ENCODE measurements at places on chromosomes 3 and 15.

DNA sequence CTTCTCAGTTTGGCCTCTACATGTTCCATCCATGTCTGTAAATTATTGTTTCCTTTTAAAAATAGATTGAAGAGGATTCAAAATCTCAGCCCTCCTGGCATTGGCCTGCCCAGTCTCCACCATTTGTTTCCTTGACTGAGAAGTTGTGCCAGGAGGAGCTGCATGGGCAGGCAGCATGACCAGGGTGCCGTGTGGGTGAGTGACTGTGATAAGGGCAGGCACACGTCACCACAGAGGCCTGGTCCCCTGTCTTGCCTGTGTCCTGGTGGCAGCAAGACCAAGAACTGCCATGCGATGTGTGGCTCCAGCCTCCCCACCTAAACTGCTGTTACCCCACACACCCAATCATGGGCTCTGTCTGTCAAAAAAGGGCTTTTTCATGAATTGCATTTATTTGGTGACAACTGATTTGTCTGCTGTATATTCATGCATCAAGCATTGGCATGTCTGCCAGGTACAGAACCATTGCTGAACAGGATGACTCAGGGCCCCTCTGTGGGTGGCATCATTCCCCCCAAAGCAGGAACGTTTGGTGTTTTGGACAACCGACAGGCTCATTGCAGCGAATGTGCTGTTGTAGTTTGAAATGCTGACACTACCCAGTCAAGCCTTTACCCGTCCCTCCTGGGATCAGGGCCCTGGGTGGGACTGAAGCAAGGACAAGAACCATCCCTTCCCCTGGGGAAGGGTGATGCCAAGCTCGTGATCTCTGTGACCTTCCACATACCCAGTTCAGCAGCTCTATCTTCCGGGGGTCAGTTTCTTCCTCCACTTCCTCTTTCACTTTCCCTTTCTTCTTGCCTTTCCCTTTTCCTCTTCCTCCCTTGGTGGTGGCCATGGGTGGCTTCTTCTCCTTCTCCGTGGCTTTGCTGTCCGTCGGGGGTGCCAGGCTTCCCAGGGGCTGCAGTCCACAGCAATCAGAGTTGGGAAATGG, 51.6 kb downstream of the TRPM1 start:
- no peaks in the 10 kb centered on the region for H3K36me3 ChIP-seq
- no peaks in the 10 kb centered on the region for H3K27me3 ChIP-seq
- DNase-seq: no peak
- peak overlapping the region; percentile 94 for H3K27ac ChIP-seq

DNA sequence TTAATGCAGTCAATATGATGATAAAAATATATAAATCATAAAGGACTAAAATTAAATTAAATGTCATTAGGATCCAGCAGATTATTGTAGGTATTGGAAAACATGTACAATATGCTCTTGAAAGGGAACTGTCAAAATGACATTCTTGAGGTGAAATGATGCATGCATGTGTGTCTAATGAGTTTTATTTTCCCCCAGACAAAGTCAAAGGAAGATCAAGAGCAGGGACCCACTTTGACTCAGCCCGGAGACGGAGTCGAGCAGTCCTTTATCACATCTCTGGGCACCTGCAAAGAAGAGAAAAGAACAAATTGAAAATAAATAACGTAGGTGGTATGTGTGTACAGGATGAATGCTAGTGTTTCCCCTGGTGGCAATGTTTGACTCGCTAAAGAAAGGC, 194.1 kb downstream of the KCNH8 start:
- peaks cover 4% of the 10 kb centered on the region for H3K36me3 ChIP-seq
- H3K27me3 ChIP-seq: no peaks in the 10 kb centered on the region
- H3K4me3 ChIP-seq: peak overlapping the region; percentile 38

DNA sequence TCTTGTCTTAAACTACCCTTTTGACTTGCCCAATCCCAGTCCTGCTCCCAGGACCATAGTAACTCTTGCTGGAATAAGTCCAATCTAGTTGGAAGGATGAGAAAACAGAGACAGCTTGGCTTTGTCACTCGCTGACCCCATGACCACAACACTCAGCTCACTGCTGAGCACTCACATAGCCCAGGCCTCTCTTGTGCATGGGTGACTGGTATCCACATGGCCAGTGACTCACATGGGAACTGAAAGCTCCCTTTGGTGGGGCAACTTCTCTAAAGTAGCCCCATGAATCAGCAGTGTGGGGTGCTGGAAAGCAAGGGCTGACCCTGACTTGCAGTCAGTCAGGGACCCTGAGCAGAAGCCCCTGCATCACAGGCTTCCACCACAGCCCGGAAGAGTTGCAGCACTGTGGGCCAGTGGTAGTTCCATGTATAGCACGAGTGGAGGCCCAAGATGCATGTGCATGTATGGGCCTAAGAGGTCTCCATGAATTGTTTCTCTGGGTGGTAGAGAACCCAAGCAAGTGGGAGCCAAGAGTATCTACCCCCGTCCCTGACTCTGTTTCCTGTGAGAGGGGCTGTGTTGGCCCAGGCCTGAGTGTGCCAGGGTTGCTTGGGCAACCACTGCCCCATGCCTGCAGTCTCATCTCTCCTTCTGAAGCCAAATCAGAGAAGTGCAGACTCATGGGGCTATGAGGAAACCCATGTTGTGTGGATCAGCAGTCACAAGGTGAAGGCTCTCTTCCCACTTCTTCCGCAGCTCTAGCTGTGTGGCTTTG, 62.1 kb upstream of the XCR1 start:
- H3K27ac ChIP-seq: no peak overlapping the region
- peaks cover 52% of the 10 kb centered on the region for H3K4me1 ChIP-seq
- H3K27me3 ChIP-seq: no peaks in the 10 kb centered on the region

- peaks cover 4% of the 10 kb centered on the region for H3K4me1 ChIP-seq
- no peak for DNase-seq
These were observed 124.1 kb upstream of the RASGRP1 start for GRCh38 chr15:38688761-38689160.

DNA sequence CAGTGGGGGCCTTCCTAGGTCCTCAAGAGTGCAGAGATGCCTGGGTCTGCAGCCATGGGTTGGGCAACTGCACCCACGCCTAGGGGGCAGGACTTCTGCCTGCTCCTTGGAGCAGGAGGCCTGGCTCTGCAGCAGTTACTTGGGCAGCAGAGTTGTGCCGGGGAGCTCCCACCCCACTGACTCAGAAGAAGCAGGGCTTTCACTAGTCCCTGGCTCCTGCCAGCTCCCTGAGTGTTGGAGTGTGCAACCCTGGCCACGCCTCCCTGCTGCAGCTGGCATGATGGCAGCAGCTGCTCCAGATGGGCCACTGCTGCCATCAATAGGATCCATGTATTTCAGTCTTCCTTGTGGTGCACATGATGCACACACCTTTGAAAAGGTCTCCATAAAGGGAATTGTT, 40.6 kb upstream of the KCNH8 start:
- no peak overlapping the region for H3K27ac ChIP-seq
- no peak for DNase-seq
- H3K36me3 ChIP-seq: no peaks in the 10 kb centered on the region

- no peak overlapping the region for H3K4me3 ChIP-seq
- H3K27ac ChIP-seq: no peak overlapping the region
- H3K27me3 ChIP-seq: peaks cover 6% of the 10 kb centered on the region
- no peaks in the 10 kb centered on the region for H3K4me1 ChIP-seq
These were observed 67.4 kb upstream of the FOXB1 start for GRCh38 chr15:59936741-59937140.

DNA sequence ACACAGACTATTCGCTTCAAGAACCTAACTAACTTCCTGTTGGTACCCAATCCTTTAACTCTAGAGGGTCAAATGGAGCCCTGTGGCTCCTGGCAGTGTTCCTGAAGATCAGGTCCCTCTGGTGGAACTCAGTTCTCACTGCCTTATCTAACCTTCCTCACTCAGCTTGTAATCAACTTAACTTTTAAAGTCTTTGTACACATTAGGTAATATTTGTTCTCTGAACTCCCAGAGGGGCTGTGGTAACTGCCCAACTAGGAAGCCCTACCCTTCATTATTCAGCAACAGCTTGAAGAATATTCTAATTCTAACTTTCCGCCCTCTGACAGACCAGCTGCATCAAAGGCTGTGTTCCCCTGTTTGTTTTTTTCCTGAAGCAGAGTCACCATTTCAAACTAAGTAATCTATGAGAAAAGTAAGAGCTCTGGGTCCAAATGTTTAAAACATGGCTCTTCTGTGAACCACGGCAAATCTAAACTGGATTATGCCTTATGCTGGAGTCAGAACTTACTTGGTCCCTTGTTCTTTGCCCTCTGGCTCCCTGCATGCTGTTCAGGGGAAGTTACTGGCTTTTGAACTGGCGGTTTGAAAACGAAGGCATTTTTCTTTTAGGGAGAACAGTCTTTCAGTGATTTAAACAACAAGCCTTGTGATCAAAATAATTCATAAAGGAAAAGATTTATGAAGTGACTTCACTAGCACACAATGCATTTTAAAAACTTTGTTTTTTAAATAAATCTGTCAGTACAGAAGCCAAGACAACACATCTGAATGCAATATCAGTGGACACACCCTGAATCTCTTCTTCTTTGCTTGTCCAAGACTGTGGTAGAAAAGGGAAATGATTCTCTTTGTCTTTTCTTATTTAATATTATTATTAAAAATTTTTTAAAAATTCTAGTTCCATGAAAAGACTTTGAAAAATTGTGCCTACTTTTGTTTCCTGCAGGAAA, 365.6 kb downstream of the TIGIT start:
- H3K36me3 ChIP-seq: peaks cover 22% of the 10 kb centered on the region
- H3K27ac ChIP-seq: peak overlapping the region; percentile 82
- no peaks in the 10 kb centered on the region for H3K27me3 ChIP-seq
- H3K4me1 ChIP-seq: peaks cover 19% of the 10 kb centered on the region
- DNase-seq: no peak

GRCh38 chr3:149023951-149024350, 32.6 kb downstream of the GYG1 start:
- peaks cover 34% of the 10 kb centered on the region for H3K36me3 ChIP-seq
- no peaks in the 10 kb centered on the region for H3K4me1 ChIP-seq
- no peaks in the 10 kb centered on the region for H3K27me3 ChIP-seq
- DNase-seq: no peak
- H3K27ac ChIP-seq: no peak overlapping the region

GRCh38 chr15:37034392-37034791, 66.0 kb downstream of the MEIS2 start:
- no peaks in the 10 kb centered on the region for H3K27me3 ChIP-seq
- no peaks in the 10 kb centered on the region for H3K36me3 ChIP-seq
- H3K4me3 ChIP-seq: no peak overlapping the region
- H3K4me1 ChIP-seq: no peaks in the 10 kb centered on the region
- DNase-seq: no peak
